ENCODE measurements at places on chromosomes 5 and 9.

DNA sequence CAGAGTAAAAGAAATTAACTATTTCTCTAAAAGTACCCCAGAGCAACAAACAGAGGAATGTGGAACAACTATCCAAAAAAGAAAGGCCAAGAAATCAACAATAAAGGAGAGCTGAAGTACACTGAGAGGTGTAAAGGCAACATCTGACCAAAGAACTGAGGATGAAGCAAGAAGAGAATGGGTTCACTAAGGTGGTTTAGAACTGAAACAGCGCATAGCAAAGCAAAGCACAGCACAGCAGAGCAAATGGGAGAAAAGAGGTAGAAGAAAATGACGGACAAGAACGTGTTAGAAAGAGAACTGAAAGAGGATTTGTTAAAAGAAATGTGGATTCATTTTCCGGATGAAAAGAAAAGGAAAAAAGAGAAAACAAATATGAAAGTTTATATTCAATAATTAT, 25.8 kb downstream of the RFX3 start:
- DNase-seq = no peak

GRCh38 chr9:97529363-97530076, 28.1 kb downstream of the TMOD1 start:
- DNase-seq = no peak

- no peak for DNase-seq
Measured at GRCh38 chr9:63816751-63817621, 1468.0 kb downstream of the FOXD4L5 start.

- no peak for DNase-seq
Measured at GRCh38 chr5:109448838-109449237, 39.1 kb upstream of the PJA2 start.

DNA sequence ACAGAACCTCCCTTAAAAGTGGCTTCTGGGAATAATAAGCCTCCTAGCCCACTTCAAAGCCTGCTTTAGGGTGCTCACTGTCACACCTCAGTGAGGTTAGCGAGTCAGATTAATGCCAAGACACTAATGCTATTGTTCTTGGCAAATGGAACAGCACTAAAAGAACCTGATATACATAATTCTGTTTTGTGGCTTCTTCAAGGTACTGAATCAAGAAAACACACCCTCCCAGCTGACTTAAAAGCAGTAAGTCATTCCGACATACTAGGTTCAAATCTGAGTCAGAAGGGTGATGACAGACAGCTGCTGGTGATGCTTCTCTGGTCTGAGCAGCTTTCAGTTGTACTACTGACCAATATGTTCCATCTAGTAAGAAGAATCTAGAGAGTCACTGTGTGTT, 121.6 kb downstream of the OXCT1 start:
- DNase-seq = no peak

DNA sequence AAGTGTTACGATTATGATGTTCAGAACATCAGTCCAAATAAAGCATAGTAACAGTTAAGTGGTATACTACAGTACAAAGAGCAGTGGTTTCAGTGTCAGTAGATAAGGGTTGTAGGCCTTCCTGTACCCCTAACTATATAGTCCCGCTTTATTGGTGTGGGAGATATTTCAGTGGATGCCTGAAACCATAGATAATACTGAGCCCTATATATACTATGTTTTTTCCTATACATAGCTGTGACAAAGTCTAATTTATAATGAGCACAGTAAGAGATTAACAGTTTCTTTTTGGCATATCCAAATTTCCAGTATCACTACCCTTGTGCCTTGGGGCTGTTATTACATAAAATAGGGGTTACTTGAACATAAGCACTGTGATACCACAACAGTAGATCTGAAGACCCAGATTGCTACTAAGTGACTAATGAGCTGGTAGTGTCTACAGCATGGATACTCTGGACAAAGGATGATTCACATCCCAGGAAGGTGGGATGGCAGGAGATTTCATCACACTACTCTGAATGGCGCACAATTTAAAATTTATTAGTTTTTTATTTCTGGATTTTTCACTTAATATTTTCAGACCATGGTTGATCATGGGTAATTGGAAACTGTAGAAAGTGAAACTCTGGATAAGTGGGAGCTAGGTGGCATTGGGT, 119.3 kb downstream of the RPS23 start:
- no peak for DNase-seq

DNA sequence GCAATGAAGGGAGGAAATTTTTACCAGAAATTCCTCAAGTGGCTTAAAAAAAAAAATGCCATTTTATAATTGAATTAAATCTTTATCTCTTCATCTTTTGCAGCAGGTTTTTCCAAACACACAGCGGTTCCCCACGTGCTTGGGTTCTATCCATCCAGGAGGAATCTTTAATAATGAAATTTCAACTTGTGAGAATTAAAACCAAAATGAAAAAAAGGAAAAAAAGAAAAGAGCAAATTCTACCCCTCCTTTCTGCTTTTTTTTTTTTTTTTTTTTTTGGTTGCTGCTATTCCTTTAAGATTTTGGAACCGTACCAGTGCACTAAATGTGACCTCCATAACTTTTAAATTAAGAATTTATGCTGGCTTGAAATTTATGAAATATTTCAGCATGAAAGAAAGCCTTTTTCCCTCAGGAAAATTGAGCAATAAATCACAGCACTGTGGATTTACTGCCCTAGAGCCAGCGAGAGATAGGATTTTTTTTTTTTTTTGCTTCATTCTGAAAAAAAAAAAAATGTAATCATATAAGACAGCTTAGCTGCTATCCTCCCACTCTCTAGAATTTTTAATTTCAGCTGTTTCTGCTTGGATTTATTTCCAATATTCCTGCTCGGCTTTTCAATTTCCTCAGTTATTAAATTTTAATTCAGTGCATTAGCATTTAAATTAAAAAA, 88.5 kb downstream of the ZNF618 start:
- DNase-seq = no peak

- no peak for DNase-seq
Measured at GRCh38 chr9:110191615-110192014, 16.3 kb downstream of the C9orf152 start.

- DNase-seq = peak; percentile 39
Measured at GRCh38 chr9:23123048-23123632, 676.5 kb downstream of the DMRTA1 start.

DNA sequence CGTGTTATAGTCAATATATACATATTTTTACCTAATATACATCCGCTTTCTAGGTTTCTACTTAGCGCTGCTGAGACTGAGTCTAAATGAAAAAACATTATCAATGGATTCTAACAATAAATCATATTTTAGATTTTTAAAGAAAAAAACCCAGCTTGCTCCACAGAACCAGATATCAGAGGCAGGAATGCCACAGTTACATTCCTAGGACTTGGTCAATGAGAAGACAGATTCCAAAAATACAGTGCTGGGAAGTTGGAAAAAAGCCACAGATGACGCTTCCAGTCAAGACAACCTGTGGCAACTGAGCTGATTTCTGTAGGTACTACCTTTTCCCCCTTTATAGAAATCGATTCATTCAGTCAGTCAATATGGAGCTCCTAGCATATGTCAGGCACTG, 577 bp upstream of the CCDC112 start:
- no peak for DNase-seq

DNA sequence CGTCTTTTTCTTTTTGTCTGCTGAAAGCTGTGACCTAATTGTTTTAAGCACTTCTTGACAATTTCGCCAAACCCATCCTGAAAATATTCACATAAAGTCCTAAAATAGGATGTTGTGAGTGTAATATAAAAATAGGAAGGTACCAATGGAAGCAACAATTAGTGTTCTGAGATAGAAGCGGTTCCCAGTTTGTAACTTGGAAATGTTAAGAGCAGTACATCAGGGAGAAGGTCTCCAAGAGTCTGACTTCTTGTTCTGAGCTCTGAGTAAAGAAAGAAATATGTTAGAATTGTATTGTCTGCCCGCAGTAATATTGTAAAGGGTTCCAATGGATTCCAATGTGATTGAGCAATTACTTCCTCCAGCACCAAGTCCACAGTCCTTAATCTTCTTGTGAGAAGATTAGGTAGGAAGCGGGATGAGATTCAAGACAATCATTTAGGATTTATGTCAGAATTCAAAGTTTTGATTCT, 3.9 kb downstream of the VCAN start:
- no peak for DNase-seq

DNA sequence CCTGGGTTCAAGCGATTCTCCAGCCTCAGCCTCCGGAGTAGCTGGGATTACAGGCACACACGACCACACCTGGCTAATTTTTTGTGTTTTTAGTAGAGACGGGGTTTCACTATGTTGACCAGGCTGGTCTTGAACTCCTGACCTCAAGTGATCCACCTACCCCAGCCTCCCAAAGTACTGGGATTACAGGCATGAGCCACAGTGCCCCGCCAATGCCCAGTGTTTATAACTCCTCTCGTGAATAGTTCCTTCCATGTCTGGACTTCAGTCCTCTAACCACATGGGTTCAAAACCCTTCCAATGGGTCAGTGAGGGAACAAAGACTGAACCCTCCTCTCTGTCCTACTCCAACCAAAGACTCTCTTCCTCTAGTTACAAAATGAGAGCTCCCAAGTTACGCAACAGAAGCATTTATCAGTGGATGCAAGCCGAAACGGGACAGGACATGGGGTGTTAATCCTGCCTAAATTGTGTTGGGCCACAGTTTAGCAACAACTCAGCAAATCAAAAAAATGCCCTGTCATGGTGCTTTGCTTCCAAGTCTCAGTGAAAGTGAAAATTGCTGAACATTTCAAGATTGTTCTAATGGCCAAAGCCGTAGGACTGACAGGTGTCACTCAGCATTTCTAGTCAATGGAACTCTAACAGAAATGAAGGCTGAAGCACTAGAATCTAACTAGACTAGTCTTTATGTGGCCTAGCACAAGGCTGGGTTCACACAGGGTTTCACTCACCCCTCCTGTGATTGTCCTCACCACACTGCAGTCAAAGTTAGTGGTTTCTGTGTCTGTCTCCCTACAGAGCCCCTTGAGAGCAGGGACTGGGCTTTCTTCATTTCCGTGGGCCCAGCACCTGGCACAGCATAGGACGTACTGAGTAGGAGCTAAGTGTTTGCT, 3.2 kb upstream of the TMEM245 start:
- no peak for DNase-seq

DNA sequence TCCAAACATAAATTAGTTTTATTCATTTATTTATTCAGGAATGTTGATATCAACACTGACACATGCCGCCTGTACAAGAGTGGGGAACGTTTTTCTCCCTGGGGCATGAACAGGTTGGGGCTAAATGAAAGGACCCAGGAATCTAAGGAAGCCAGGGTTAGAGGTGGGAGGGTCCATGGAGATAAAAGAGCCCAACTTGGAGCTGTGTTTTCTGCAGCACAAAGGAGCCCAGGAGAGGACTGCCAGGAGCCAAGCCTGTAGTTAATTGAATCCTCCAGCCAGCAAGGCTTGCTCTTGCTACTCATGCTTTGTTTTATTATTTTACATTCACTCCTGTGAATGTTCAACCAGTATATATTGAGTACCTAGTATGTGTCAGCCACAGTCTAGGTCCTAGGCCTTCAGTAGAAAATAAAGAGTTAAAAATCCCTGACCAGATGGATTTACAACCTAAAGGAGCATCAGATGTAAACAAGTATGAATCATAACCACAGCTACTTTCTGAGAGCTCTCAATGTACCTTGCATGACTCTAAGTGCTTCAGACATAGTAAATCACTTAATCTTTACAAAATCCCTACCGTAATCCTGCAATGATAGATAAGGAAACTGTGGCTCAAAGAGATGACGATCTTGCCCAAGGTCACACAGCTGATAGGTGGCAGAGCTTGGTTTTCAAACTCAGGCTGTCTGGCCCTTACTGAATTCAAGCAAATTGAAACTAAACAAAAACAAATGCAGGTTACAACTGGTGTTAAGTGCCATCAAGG, 69.8 kb downstream of the ASTN2 start:
- DNase-seq = no peak

GRCh38 chr5:125152044-125152443, 405.6 kb upstream of the ZNF608 start:
- no peak for DNase-seq

GRCh38 chr9:95336281-95336680, 18.8 kb upstream of the FANCC start:
- peak; percentile 9 for DNase-seq

- DNase-seq = no peak
Measured at GRCh38 chr9:35841645-35841900, 12.5 kb downstream of the TMEM8B start.

DNA sequence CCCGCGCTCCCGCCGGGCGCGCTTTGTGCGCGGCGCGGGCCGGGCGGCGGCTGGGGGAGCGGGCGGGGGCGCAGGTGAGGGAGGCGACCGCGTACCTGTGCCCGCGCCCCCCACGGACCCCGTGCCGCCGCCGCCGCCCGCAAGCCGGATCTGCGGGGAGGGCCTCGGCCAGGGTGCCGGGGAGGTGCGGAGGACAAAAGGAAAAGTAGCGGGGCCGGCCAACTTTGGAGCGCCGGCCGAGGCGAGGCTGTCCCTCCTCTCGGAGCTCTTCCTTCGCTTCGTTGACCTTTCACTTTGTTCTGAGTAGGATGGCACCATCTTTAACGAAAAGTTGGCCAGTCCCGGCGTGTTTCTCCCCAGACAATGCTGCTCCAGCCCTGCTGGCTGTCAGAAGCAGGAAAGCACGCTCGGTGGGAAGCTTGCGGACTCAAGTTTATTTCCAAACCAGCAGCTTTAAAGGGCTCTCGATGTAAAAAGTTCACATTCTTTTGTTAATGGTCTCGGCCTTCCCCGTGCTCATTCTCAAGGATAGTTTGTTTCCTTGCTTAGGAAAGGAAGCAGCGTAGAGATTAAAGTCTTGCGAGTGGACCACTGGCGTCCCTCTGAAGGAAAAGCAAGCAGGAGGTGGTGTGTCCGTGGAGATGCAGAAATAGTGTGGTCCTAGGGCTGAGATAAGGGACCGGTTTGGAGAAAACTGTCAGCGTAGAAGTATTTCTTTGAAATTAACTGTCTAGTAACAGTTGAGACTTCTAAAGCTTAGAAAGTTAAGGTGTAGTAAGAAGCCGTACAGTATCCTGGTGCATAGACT, 639 bp downstream of the EHMT1 start:
- peak; percentile 45 for DNase-seq

GRCh38 chr5:122183098-122183787, 53.9 kb downstream of the ZNF474 start:
- no peak for DNase-seq

GRCh38 chr5:59560553-59560952, 333.0 kb downstream of the PDE4D start:
- DNase-seq = no peak

DNA sequence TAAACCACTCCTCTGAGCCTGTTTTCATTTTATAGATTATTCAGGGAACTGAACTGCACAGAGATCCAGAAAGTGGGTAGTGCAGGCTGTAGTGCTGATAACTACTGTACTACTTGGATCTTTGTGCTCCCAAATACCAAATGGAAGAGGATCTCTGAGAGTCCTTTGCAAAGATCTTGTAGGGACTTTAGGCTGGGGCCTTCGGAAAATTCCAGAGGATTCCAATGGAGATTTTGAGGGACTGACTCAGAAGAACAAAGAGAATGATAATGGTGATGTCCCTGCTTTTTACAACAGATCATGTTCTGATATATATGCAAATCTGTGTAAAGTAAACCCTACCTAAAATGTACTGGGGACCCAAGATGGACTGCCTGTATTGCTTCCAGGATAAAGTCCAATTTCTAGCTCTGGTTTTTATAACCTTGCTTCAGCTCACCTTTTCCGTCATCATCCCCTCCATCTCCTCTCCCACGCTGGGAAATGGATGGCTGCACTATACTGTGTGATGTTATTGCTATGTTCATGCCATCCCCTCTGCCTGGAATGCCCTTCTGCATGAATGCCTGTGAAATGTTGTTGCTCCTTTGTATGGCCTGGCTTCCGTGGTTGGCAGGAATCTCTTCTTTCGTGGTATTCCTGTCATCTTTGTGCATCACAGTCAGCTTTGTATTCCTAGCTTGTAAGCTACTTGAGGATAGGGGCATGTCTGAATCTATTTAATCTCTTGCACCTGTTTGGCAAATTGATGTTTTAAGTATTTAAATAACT, 9.7 kb upstream of the PSMD5 start:
- no peak for DNase-seq

GRCh38 chr9:71675857-71676165, 92.5 kb downstream of the CEMIP2 start:
- DNase-seq = no peak

Data from Kasumi-1 (cell line).